ENCODE measurements at places on chromosomes 13 and 19.
A peak's percentile ranks its signal among the peaks of the same experiment; 100 is the strongest.

DNA sequence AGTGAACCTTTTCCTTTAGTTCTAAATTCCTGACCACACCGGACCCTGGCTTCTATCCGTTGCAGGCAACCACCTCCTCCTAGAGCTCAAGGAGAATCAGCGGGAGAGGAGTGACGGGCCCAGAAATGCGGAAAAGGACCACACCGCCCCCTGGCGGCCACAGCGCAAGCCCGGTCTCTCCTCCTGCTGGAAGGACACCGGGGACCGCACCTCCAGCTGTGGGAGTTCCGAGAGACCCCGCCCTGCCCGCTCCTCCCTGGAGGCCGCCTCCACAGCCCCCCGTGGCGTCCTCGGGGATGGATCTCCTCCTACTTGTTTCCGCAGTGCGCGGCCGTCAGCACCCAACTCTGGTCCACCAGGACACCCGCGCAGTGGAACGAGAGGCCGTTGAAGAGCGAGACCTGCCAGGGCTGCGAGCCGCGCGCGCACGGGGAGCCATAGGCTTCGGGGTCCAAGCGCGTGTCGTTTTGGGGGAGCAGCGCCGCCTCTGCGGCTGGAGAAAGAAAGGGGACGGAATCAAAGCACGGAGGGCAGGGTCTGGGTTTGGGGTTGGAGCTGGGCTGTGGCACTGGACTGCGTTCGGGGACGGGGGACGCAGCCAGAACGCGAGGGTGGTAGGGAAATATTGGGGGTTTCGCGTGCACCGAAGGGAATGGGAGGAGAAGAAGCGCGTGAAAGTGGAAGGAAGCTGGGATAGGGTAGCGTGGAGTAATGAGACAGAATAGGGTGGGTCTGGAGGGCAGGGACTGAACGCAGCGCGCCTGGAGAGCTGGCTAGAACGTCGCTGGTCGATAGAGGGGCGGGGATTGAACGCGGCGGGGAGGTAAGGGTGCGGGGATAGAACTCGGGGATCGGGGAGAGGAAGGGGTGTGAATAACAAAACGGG is 2.5 kb downstream of the KLK10 start:
- peak; percentile 77 for DNase-seq

GRCh38 chr13:79490326-79490725 is 9.4 kb downstream of the NDFIP2 start:
- no peak for DNase-seq

DNA sequence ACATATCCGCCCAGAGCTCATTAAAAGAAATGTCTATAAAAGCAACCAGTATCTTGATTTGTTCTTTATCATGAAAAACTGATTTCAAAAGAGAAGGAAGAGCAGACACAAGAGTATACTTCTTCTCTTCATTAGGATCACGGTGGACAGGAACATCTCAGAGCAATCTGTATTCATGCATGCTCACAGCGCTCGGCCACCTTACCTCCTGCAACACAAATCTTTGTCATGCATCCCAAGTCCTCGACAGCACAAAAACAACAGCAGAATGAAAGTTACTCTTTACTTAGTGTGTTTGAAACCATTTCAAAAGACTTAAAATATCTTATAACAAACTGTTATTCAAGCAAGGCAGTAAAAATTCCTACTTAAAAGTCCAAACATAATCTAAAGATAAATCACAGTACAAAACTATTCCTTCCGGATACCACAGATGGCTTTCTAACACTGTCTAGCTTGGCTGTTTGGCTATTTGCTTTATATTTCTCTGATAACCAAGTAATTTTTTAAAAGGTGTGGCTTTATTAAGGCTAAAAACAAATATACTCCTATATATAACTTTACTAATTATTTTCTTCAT is 174.5 kb downstream of the TBC1D4 start:
- DNase-seq, result no peak

DNA sequence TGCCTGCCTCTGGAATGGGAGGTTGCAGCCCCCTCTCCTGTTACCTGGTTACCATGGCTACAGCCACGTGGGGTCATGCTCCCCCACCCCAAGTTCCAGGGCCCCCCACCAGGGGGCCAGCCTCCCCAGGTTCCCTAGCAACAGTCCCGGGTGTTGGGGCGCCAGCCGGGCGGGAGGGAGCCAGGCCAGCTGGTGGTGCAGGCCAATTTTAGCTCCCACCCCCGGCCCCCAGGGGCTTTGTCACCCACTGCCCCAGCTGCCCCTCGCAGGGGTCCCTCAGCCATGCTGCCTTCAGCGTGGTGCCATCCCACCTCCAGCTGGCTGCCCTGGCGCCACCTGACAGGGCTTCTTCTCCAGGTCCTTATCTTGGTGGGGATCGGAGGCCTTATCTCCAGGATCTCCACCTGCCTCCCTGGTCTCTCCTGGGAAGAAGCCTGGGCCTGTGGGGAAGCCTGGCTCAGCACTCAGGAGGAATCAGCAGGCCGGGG is 3.0 kb downstream of the MARK4 start:
- no peak for DNase-seq

GRCh38 chr13:21069561-21070004 is 8.2 kb upstream of the LATS2 start:
- DNase-seq, result peak; percentile 52

DNA sequence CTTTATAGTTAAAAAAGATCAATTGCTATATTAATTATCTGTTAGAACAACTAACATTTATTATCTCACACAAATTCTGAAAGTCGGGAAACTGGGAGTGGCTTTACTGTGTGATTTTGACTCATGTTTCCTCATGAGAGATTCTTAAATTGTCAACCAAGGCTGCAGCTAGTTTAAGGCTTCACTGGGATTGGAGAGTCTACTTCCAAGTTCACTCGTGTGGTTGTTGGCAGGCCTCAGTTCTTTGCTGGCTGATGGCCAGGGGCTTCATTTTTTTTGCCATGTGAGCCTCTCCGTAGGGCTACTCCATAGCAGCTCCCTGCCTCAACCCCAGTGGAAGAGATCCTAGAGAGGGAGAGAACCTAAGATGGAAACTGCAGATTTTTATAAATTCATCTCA is 24.5 kb upstream of the LPAR6 start:
- no peak for DNase-seq

DNA sequence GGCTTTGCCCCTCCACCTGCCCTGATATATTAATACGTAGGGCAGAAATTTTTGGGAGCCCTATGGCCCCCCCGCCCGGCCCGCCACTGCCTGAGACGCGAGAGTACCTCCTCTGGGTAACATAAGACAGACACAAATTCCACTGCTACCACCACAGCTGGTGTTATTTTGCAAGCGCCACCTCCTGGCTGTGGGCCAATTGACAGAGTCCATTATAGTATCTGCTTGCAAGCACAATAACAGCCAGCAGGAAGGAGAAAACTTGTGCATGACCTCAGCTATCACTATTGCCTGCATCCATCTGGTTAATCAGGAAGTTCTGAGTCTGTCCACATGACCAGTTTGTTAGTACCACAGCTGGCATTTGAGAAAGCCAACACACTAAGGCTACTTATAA is 25.3 kb upstream of the OR10H2 start:
- DNase-seq, result peak; percentile 90

DNA sequence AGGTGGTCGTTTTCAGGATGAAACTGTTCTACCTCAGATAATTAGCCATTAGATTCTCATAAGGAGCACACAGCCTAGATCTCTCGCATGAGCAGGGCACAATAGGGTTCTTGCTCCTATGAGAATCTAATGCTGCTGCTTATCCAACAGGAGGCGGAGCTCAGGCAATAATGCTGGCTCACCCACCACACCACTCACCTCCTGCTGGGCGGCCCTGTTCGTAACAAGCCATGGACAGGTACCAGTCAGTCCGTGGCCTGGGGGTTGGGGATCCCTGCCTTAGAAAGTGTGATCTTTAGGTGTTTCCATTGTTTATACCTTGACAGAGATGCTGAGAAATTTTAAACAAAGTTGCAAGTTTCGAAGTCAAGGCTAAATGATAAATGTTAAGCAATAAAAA is 344.6 kb upstream of the HTR2A start:
- no peak for DNase-seq

- no peak for DNase-seq
Measured at GRCh38 chr13:95113601-95114000, 187.7 kb downstream of the ABCC4 start.

GRCh38 chr13:48096670-48097069 is 1.8 kb upstream of the MED4 start:
- DNase-seq, result no peak

- no peak for DNase-seq
Measured at GRCh38 chr19:8259922-8260247, 48.3 kb downstream of the CD320 start.

DNA sequence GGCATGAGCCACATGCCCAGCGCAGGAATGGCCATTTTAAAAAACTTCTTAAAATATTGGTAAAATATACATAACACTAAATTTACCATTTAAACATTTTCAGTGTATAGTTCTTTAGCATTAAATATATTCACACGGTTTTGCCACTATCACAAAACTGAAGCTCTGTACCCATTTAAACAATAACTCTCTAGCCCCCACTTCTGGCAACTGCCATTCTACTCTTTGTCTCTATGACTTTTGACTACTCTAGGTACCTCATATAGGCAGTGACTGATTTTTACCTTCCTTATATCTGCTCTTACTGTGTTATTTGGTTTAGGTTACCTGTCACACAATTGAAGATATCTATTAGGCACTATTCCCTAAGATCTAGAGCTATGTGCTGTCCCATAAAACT is 2.3 kb upstream of the KBTBD7 start:
- peak; percentile 69 for DNase-seq

- DNase-seq, result no peak
Measured at GRCh38 chr13:99301913-99302636, 5.1 kb downstream of the GPR183 start.

DNA sequence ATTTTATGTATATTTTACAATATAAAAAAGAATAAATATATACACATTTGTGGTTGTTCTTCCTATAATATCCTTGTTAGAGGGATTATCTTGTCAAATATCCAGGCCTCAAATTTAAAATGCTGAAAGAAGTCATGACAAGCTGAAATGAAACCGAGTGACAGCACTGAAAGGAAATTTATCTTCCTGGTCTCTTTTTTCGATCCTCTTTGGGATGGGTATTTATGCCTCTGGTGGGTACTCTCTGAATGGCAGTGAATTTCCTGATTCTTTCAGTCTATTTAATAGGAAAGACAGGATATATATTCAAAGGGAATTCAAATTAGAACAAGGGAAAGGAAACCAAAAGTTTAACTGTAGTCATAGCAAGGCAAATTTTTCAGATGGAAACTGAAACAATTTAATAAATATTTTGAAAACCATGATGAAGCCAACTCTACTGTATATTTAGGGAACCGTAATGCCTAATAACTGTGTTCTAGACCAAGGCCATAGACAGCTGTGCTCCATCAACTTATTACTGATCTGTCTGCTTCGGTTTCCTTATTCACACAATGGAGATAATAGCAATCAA is 97.9 kb downstream of the DLEU7 start:
- no peak for DNase-seq

DNA sequence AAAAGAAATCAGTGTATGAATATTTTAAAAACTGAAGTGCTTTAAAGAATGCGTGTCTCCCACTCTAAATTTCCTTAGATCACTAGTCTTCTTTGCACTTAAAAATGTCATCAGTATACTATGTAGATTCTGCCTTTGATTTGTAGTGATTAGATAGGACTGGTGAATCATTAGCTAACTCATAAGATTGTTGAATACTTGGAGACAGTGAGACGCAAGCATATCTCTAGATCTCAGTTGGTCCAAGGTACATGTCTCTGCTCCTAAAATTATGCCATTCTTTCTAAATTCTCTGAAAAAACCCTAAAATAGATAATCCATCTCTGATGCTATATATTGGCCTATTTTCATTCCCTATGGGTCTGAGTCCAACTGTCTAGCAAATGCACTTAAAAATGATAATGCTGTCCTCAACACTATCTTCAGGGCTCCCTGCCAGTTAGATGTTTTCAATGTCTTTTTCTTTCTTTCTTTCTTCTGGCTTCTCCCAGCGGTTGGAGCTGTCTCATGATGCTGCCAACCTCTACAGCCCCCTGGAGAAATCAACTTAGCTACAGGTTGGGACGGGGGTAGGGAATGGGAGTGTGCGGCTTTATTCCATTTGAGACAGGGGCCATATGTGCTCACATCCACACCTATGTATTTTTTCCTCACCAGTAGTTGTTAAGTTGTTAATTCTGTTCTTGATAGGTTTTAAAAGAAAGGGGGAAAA is 301.0 kb downstream of the NDFIP2 start:
- DNase-seq, result no peak

DNA sequence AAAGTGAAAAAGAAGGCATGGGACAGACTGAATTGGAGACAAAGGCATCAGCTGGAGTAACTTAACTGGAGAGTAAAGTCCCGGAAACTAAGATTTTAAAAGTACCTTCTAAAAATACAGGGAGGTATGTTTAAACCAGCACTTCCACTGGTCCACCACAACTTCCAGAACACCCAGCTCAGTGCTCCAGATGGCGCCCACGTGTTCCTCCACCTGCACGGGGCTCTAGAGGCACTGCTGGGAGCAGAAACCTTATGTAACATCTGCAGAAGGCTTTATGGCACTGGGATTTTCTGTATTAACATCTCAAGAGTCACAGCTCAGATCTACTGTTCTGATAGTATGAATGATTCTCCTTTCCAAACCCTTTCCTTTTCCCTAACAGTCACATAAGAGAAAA is 252.1 kb downstream of the DCLK1 start:
- DNase-seq, result no peak

DNA sequence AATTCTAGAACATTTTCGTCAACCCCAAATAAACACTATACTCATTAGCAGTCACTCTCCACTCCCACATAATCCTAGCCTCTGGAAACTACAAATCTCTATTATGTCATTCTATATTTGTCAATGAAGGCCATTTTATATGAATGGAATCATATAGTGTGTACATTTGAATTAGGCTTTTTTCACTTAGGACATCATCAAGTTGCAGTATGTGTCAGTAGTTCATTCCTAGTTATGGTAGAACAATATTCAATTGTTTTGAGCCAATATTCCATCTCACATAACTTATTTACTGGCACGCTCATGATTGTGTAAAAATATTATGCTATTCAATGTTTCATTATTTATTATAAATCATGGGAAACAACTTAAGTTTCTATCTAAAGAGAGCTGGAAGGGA is 1610.4 kb upstream of the MIR17HG start:
- no peak for DNase-seq

DNA sequence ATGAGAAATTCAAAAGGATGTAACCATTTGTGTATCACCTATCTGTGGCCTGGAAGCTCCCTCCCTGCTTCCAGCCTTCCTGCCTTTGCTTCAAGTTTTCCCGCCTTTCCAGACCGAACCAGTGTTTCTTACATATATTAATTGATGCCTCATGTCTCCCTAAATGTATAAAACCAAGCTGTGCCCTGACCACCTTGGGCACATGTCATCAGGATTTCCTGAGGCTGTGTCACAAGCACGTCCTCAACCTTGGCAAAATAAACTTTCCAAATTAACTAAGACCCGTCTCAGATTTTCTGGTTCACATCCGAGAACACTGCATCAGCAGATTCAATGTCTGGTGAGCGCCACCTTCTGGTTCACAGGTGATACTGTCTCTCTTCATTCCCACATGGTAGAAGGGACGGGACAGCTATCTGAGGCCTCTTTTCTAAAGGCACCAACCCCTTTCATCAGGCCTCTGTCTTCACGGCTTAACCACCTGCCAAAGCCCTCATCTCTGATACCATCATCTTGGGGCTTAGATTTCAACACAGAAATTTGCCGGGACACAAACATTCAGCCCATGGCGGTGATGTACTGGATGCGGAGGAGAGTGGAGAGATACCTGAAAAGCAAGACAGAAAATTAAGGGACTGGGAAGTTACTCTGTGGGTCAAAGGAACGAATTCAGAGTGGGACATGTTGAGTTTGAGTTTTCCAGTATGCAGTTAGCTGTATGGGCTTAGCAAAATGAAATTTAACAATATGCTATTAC is 58.7 kb upstream of the PABPC3 start:
- DNase-seq, result peak; percentile 91

GRCh38 chr19:30781519-30781918 is 409.3 kb downstream of the ZNF536 start:
- no peak for DNase-seq

- no peak for DNase-seq
Measured at GRCh38 chr13:71516521-71516920, 350.5 kb downstream of the DACH1 start.
